ENCODE measurements at places on chromosomes 7 and 10.

DNA sequence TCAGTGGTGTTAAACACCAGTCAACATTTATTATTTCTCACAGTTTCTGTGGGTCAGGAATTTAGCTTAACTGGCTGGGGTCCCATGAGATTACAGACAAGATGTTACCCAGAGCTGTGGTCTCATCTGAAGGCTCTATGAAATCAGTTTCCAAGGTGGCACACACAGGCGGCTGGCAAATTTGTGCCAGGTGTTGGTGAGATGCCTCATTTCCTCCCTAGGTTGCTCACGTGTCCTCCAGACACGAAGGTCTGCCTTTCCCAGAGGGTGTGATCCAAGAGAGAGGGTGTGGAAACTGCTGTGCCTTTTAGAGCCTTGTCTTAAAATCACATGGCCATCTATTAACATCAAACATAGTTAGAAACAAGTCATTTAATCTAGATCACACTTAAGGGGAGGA, 209.0 kb downstream of the JCAD start:
- no peak for DNase-seq

- DNase-seq: no peak
Measured at GRCh38 chr7:48481235-48481634, 310.0 kb downstream of the ABCA13 start.

- peak; percentile 80 for DNase-seq
Measured at GRCh38 chr10:114822444-114823076, 980 bp downstream of the FHIP2A start.

- no peak for DNase-seq
Measured at GRCh38 chr7:157250605-157251228, 86.1 kb upstream of the DNAJB6 start.

All from left forelimb (tissue), 1 donor.